ENCODE measurements at places on chromosomes 1 and 21.

- no peak for DNase-seq
These were observed 5.8 kb downstream of the ACTN2 start for GRCh38 chr1:236692128-236692527.

GRCh38 chr1:111955755-111956154 lies 33.7 kb downstream of the KCND3 start:
- no peak for DNase-seq

- no peak for DNase-seq
These were observed 285.0 kb downstream of the BRINP3 start for GRCh38 chr1:190192627-190193026.

- DNase-seq: no peak
These were observed 34.0 kb upstream of the BCAR3 start for GRCh38 chr1:93715529-93716126.

GRCh38 chr1:25567710-25568089 lies 24.3 kb downstream of the LDLRAP1 start:
- DNase-seq: no peak

- no peak for DNase-seq
These were observed 3.7 kb downstream of the GADD45A start for GRCh38 chr1:67688526-67689219.

DNA sequence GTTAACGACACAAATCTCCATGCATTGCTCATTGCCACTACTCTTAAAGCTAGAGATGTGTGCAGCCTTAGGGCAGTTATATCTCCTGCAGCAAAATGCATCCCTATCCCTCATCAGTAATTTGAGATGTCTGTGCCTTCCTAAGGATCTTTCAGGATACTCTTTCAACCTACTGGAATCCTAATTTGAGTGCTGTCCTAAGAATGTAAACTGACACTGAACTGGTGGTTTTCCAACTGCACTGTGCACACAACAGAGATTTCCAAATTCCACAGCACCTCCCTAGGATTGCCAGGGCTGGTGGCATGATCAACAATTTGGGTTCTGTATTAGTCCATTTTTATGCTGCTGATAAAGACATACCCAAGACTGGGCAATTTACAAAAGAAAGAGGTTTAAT lies 193.9 kb downstream of the LTN1 start:
- DNase-seq: peak; percentile 50

GRCh38 chr21:45991606-45992300 lies 10.2 kb downstream of the COL6A1 start:
- no peak for DNase-seq

- no peak for DNase-seq
These were observed 123.3 kb upstream of the EDN2 start for GRCh38 chr1:41607808-41608207.

- no peak for DNase-seq
These were observed 87.0 kb downstream of the TNR start for GRCh38 chr1:175656416-175656815.

DNA sequence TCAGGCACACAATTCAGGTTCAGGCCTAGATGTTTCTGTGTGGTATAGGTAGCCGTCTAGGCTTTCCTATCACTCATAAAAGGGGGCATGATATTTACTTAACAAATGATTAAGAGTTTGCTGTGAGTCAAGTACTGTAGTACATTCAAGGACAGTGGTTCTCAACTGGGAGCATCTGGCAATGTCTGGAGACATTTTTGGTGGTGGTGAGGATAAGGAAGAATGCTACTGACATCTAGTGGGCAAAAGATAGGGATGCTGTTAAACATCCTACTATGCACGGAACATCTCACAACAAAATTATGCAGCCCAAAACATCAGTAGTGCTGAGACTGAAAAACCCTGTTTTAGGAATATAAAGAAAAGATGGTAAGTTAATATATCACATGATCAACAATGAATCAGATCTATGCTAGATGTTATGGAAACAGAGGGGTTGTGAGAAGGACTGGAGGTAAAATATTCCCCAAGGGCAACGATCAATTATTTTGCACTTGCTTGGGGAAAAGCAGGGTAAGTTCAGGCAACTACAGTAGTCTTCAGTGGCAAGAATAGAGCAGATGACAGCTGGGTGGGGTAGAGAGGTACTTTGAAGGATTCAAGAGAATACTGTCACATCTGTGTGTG lies 4.9 kb downstream of the DNTTIP2 start:
- DNase-seq: no peak

GRCh38 chr1:221781102-221781755 lies 39.3 kb upstream of the DUSP10 start:
- no peak for DNase-seq

DNA sequence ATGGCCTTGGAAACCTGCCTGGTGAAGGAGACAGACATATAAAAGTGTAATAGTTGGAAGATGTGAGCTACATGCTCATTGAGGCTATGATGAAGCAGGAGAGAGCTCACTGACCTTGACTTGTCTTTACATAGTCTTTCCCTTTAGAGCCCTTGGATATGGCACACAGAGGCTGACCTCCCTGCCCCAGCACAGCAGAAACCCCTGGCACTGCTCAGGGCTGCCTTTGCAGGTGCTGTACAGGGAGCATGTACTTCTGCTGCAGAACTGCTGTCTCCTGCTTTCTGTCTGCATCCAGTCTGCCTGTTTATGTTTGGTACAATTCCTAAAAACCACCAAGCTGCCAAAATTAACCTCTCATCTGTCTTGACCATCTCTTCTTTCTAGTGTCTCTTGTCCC lies 80.5 kb downstream of the C1orf21 start:
- DNase-seq: no peak

- peak; percentile 38 for DNase-seq
These were observed 27.8 kb downstream of the IGFN1 start for GRCh38 chr1:201218409-201218808.

DNA sequence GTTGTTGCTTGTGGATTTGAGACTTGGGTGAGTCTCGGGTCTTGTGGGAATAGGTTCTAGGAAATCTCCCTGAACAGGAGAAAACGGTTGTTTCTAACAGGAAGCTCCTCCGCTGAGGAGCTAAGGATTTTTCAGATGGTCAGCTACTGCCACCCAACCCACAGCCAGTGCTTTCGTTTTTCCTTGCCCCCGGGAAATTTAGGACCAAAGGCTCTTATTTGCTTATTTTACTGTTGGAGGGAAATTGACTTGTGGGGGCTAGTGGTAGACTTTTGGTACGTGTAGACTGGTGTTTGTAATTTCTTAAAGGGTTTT lies 792 bp downstream of the SNX7 start:
- no peak for DNase-seq

DNA sequence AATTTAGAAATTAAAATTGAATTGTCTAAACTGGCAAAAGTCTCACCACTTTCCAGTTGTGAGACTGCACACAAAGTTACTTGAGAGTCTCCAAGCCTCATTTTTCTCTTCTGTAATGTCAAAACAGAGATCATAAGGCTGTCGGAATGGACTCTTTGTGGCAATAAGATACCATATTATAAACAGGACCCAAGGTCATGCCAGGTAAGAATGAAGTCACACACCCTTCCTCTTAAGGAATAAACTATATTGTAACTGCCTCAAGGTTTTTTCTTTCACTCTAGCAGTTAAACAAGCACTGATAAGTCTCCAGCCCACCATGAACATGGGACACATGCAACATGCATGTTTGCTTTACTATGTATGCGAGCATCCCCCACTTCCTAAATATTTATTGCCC lies 50.1 kb upstream of the DIRAS3 start:
- no peak for DNase-seq

GRCh38 chr1:245291351-245291750 lies 136.6 kb downstream of the KIF26B start:
- DNase-seq: no peak

DNA sequence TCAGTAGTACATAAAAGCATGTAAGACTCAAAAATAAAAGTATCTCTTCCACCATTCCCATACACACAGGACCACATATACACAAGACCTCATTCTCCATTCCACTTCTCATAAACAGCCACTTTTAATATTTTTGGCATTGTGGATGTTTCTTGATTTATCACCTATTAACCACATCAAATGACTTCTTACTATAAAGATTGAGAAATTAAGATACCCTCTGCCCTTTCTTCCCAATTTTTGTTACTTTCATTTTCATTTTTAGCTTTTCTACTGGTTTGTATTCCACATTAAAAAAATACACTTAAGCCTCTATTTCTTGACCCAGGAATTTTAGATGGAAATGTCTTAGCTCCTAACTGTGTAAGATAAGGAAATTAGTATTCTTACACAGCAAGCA lies 22.8 kb downstream of the AKT3 start:
- DNase-seq: no peak

DNA sequence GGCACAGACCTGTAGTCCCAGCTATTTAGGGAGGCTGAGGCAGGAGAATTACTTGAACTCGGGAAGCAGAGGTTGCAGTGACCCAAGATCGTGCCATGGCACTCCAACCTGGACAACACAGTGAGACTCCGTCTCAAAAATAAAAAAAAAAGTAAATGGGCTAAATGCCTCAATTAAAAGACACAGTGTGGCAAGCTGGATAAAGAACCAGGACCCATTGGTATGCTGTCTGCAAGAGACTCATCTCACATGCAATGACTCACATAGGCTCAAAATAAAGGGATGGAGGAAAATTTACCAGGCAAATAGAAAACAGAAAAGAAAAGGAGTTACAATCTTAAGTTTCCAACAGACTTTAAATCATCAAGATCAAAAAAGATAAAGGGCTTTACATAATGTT lies 40.3 kb downstream of the ACBD6 start:
- no peak for DNase-seq

GRCh38 chr1:196873385-196873784 lies 14.5 kb upstream of the CFHR4 start:
- DNase-seq: no peak
